ENCODE measurements at places on chromosomes 5 and 9. TPM values are rescaled to one million over a fixed set of nuclear protein-coding genes. Genes with fewer than 3 reads are reported as not detected.

GRCh38 chr5:878125-878524 lies 14.5 kb downstream of the BRD9 start:
- no peaks in the 10 kb centered on the region for H3K27me3 ChIP-seq
- H3K27ac ChIP-seq: no peak overlapping the region
- no peak for DNase-seq
- H3K36me3 ChIP-seq: no peaks in the 10 kb centered on the region
- no peaks in the 10 kb centered on the region for H3K4me1 ChIP-seq

GRCh38 chr9:130535818-130536521 lies 43.4 kb upstream of the FUBP3 start:
- H3K27me3 ChIP-seq: peaks cover 75% of the 10 kb centered on the region
- H3K27ac ChIP-seq: no peak overlapping the region
- no peaks in the 10 kb centered on the region for H3K36me3 ChIP-seq
- no peak for DNase-seq

DNA sequence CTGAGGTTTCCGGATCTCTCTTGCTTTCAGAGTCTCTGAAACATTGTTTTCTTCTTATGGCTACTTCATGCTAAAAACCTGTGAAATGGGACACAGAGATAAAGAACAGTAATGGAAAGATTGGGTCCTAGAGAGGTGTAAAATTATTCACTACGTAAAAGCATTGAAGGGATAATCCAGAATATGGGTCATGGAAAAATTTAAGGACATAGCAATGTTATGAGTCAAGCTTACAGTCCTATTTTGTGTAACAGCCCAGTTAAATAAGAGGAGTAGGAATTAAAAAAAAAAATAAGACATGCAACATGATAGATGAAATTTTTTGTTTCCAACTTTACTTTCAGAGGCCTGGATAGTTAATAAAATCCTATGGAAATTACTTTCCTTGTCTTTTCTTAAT lies 61.9 kb upstream of the ELL2 start:
- no peaks in the 10 kb centered on the region for H3K36me3 ChIP-seq
- H3K4me3 ChIP-seq: no peak overlapping the region
- no peaks in the 10 kb centered on the region for H3K27me3 ChIP-seq
- DNase-seq: no peak
- no peaks in the 10 kb centered on the region for H3K4me1 ChIP-seq

GRCh38 chr5:133149345-133149744 lies 97.5 kb downstream of the HSPA4 start:
- H3K36me3 ChIP-seq: no peaks in the 10 kb centered on the region
- no peak overlapping the region for H3K4me3 ChIP-seq
- DNase-seq: no peak

DNA sequence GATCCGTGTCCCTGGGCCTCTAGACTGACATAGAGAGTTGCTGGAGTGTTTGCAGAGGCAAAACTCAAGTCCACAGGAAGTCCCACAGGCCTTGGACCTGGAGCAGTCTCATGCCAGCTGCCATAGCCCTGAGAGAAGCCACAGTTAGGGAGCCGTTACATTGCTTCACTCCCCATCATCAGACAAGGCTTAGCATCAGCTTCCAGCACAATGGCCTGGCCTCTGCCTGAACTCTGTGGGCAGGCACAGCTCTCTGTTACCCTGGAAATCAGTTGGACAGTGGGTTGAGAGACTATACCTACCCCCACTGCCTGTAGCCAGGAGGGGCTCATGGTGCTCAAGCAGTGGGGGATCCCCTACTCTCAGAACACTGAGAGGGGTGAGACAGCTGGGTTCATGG lies 16.2 kb upstream of the C9orf72 start:
- H3K27ac ChIP-seq: no peak overlapping the region
- no peaks in the 10 kb centered on the region for H3K4me1 ChIP-seq
- no peak overlapping the region for H3K4me3 ChIP-seq
- H3K36me3 ChIP-seq: no peaks in the 10 kb centered on the region

DNA sequence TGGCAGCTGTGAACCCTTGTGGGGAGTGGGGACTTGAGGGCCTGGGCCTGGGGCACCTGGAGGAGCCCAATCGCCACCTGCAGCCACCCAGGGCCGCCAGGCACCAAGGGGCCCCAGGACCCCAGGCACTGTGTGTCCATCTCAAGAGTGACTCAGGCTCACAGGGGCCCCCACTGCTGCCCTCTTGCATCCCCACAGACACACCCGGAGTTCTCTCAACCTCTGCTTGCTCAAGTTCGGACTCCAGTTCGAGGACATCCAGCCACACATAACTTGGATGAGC lies 51.9 kb downstream of the MRPL36 start:
- no peak overlapping the region for H3K27ac ChIP-seq
- no peak overlapping the region for H3K4me3 ChIP-seq
- H3K36me3 ChIP-seq: no peaks in the 10 kb centered on the region
- peaks cover 8% of the 10 kb centered on the region for H3K27me3 ChIP-seq
- no peaks in the 10 kb centered on the region for H3K4me1 ChIP-seq
- DNase-seq: no peak

GRCh38 chr9:4923580-4924544 lies 61.2 kb upstream of the JAK2 start:
- H3K27ac ChIP-seq: no peak overlapping the region
- no peaks in the 10 kb centered on the region for H3K4me1 ChIP-seq
- H3K27me3 ChIP-seq: no peaks in the 10 kb centered on the region
- no peaks in the 10 kb centered on the region for H3K36me3 ChIP-seq
- DNase-seq: no peak

DNA sequence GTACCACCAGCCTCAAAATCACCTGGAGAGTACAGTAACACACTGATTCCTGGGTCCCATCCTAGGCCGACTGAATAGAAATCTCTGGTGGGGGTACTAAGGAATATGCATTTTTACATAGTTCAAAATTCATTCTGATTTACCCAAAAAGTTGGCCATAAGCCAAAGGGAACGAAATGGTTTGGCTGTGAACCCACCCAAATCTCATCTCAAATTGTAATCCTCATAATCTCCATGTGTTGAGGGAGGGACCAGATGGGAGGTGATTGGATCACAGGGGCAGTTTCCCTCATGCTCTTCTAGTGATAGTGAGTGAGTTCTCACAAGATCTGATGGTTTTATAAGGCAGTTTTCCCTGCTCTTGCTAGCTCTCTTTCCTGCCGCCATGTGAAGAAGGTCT lies 31.1 kb downstream of the MEGF9 start:
- no peak overlapping the region for H3K4me3 ChIP-seq
- H3K4me1 ChIP-seq: no peaks in the 10 kb centered on the region
- H3K27ac ChIP-seq: no peak overlapping the region

DNA sequence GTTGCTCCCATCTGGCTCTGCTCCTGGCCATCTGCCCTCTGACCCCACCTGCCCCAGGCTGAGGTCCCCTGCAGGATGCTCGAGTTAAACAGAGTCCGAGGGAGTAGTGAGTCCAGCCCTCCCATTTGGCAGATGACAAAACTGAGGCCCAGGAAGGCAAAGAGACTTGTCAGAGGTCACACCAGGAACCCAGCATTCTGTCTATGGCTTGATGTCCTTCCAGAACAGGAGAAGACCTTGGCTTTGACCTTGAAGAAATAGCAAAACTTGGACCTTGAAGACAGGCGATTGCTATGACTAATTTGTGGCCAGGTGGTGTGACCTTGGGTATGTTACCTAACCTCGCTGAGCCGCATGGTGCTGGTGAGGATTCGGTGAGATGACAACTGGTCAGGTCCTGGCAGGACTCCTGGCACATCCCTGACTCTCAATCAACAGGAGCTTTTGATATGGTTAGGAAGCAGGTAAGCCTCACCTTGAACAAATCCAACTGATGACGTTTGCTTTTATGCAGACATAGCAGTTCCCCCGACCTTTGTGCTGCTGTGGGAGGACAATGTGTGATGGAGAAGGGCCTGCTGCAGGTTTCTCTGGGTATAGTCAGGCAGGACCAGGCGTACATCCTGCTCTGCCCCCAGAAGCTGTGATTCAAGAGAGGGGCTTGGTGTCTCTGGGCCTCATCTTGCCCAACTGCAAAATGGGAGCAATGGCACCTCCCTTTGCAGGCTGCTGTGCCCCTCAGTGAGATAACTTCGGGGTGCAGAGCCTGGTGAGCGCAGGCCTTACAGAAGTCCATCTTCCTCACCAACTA lies 198.7 kb downstream of the C9orf50 start:
- DNase-seq: no peak
- H3K4me1 ChIP-seq: peaks cover 8% of the 10 kb centered on the region
- no peak overlapping the region for H3K27ac ChIP-seq
- H3K36me3 ChIP-seq: no peaks in the 10 kb centered on the region

DNA sequence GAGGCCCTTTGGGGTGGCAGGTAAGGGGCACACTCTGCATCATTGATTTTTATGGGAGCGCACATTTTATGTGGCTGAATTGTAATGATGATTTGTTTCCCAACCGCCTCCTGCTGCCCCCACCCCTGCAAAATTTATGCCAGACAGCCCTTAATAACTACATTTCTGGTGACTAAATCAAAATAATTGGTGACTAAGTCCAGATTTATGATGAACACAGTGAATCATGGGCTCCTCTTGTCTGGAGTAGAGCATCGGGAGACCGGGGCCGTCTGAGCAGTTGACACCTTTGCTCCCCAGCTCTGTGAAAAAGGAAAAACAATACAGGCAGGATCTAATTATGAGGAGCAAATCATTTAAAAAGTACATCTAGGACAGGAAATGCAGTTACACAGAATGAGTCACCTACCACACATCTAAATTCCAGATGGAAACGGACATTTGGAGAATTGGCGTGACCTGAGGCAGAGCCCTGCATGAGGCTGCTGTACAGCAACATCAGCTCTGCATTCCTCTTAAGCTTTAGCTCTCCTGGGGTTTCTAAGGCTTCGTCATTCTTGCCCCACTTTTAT lies 58.9 kb downstream of the DOCK2 start:
- no peak for DNase-seq
- H3K4me3 ChIP-seq: no peak overlapping the region
- H3K36me3 ChIP-seq: no peaks in the 10 kb centered on the region
- no peak overlapping the region for H3K27ac ChIP-seq
- no peaks in the 10 kb centered on the region for H3K4me1 ChIP-seq

DNA sequence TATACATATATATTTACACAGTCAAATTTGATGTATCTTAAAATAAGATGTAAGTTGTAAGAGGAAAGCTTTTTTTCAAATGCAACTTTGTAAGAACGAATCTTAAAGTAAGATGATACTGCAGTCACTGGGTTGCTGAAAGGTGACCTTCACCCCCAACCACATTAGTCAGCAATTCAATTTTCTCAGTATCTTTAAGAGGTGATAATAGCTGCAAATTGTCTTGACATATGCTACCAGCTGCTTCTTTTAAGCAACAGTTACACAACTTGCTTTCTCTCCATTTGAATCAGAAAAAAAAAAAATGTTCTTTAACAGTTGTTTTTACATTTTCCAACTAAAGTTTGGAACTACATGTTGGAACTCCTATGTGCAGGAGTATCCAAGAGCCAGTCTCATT lies 246.6 kb upstream of the CCNG1 start:
- no peak for DNase-seq
- H3K27ac ChIP-seq: no peak overlapping the region
- no peaks in the 10 kb centered on the region for H3K27me3 ChIP-seq
- no peaks in the 10 kb centered on the region for H3K36me3 ChIP-seq
- H3K4me1 ChIP-seq: no peaks in the 10 kb centered on the region
- no peak overlapping the region for H3K4me3 ChIP-seq

DNA sequence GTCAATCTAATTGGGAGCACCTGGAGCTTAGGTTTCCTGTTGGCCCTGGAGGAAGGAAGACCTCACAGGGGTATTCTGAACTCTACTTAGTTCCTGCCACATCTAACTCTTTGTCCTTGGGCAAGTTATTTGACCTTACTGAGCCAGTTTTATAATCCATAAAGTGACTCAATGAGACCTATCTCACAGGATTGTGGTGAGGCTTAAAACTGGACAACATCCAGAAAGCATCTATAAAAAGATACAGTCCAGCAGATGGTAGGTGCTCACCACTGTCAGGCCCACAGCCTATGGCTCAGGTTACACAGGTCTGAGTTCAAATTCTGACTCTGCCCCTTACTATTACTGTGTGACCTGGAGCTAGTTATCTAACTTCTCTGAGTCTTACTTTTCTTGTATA lies 23.3 kb downstream of the KCNV2 start:
- H3K27me3 ChIP-seq: no peaks in the 10 kb centered on the region
- DNase-seq: no peak
- H3K4me3 ChIP-seq: no peak overlapping the region

GRCh38 chr9:127300886-127301447 lies 36.4 kb downstream of the GARNL3 start:
- H3K4me3 ChIP-seq: no peak overlapping the region
- no peak overlapping the region for H3K27ac ChIP-seq
- no peaks in the 10 kb centered on the region for H3K4me1 ChIP-seq
- H3K27me3 ChIP-seq: no peaks in the 10 kb centered on the region
- DNase-seq: no peak

GRCh38 chr9:134682026-134682425 lies 40.4 kb downstream of the COL5A1 start:
- H3K36me3 ChIP-seq: no peaks in the 10 kb centered on the region
- H3K27me3 ChIP-seq: no peaks in the 10 kb centered on the region
- peak overlapping the region; percentile 29 for H3K27ac ChIP-seq
- peaks cover 30% of the 10 kb centered on the region for H3K4me1 ChIP-seq
- DNase-seq: no peak
- H3K4me3 ChIP-seq: no peak overlapping the region

DNA sequence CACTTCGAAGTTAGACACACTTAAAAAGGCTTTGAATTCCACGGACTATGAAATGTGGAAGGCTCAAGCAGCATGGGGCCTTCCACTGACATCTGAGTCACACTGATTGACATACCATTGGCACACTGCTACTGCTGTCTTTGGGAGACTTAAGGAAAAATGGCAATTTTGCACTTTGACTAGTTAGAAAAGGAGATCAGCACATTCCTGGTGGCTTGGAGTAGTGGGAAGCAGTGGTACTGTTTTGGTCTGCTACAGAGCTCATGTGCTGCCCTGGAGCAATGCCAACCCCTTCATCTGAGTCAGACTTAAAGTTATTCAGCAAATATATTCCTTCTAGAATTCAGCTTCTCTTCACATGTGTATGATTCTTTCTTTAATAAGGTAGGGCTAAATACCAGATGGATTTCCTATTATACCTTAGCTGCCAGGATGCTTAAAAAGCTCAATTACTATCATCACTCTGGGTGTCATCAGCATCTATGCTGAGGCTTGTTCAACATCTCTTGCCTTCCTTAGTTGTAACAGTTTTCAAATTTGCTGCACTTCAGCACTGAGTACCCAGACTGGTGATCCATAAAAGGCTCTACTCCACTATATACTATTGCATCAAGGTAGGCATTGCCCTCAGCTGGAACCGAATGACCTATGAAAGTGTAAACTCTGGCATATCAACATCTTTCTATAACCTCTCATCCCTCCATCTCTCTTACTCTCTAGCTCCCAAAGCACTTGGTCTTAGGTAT lies 42.3 kb upstream of the MOCS2 start:
- H3K4me1 ChIP-seq: no peaks in the 10 kb centered on the region
- H3K4me3 ChIP-seq: no peak overlapping the region
- DNase-seq: peak; percentile 14
- no peak overlapping the region for H3K27ac ChIP-seq

HMCN2 gene
- total RNA-seq: 16.7 TPM

GGTA1 gene
- total RNA-seq: 1.9 TPM

BTNL3 gene
- 15.7 TPM for total RNA-seq

S100Z gene
- total RNA-seq: not detected

HDAC3 gene
- total RNA-seq: 36.3 TPM

GPR21 gene
- not detected for total RNA-seq

RNF130 gene
- 62.2 TPM for total RNA-seq

RNF180 gene
- 1.9 TPM for total RNA-seq

SPATA6L gene
- 5.5 TPM for total RNA-seq

BRINP1 gene
- not detected for total RNA-seq
